ENCODE measurements at places on chromosomes 1 and 21. TPM values are rescaled to one million over a fixed set of nuclear protein-coding genes. Genes with fewer than 3 reads are reported as not detected.

DNA sequence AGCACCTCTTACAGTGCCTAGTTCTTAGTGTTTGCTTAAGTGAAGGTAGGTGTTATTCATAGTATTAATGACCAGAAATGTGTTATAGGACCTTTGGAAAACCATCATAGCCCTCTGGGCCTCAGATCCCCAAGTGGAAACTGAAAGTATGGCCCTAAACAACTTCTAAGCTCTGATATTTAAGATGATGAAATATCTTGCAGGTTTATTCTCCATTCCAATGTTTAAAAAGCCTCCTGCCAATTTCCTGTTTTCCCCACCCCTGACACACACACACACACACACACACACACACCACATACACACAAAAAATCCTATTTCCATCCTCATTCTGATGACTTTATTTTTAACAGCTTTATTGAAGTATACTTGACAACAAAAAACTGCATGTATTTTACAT, 108.2 kb downstream of the DIRAS3 start:
- H3K4me1 ChIP-seq, result no peaks in the 10 kb centered on the region
- H3K27me3 ChIP-seq, result no peaks in the 10 kb centered on the region
- H3K36me3 ChIP-seq, result no peaks in the 10 kb centered on the region
- no peak for DNase-seq

DNA sequence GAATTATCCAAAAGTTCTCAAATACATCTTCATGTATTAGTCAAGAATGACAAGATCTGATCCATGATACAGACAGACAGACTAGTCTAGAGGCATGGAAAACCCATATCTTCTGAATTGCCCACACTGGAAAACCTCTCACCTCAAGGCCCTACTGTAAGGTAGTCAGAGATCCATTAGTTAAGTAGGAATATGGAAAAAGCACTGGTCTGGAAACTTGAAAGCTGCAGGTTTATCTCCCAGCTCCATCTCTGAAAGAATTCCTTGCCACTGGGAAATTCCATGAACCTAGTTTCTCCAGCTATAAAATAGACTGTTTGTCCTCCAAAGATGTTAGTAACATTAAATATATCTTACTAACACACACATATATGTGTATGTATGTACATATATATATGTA, 169.2 kb downstream of the AKT3 start:
- H3K27ac ChIP-seq, result no peak overlapping the region
- no peaks in the 10 kb centered on the region for H3K4me1 ChIP-seq
- no peak for DNase-seq
- no peak overlapping the region for H3K4me3 ChIP-seq
- no peaks in the 10 kb centered on the region for H3K36me3 ChIP-seq
- H3K27me3 ChIP-seq, result no peaks in the 10 kb centered on the region

GRCh38 chr1:56068210-56068609, 511.2 kb downstream of the PLPP3 start:
- no peaks in the 10 kb centered on the region for H3K36me3 ChIP-seq
- no peak for DNase-seq
- H3K27ac ChIP-seq, result no peak overlapping the region
- peaks cover under 1% of the 10 kb centered on the region for H3K4me1 ChIP-seq
- H3K4me3 ChIP-seq, result no peak overlapping the region

- H3K27ac ChIP-seq, result no peak overlapping the region
- H3K4me1 ChIP-seq, result no peaks in the 10 kb centered on the region
- no peak overlapping the region for H3K4me3 ChIP-seq
These were observed 68.7 kb upstream of the ROR1 start for GRCh38 chr1:63705078-63705477.

AMPD1 gene
- total RNA-seq, result 2.3 TPM

LAX1 gene
- 0.88 TPM for total RNA-seq

OR2M4 gene
- not detected for total RNA-seq

LDLRAD2 gene
- not detected for total RNA-seq

DPT gene
- 26.9 TPM for total RNA-seq

TTLL10 gene
- total RNA-seq, result 0.16 TPM

All from breast epithelium (tissue), 4 donors.